ENCODE measurements at places on chromosomes 2 and 18. TPM values are rescaled to one million over a fixed set of nuclear protein-coding genes. Genes with fewer than 3 reads are reported as not detected.

The RAPH1 gene
- 7.5 TPM for polyA plus RNA-seq

The GREB1 gene
- polyA plus RNA-seq = 0.05 TPM

The CFC1 gene
- not detected for polyA plus RNA-seq

The RIT2 gene
- not detected for polyA plus RNA-seq

The GCG gene
- polyA plus RNA-seq = not detected

The FKBP1B gene
- polyA plus RNA-seq = 15.1 TPM

The OR6B2 gene
- polyA plus RNA-seq = not detected

The KCNG2 gene
- polyA plus RNA-seq = not detected

The MAP3K19 gene
- polyA plus RNA-seq = not detected

The NT5C1B gene
- polyA plus RNA-seq = not detected

GRCh38 chr18:10139783-10140410, 226.1 kb downstream of the VAPA start:
- DNase-seq = peak; percentile 78

GRCh38 chr18:48154828-48155227, 224.4 kb upstream of the SMAD2 start:
- no peak for DNase-seq

GRCh38 chr2:136334967-136335366, 217.0 kb upstream of the CXCR4 start:
- DNase-seq = no peak

- no peak for DNase-seq
Measured at GRCh38 chr2:193824474-193824873, 1629.7 kb upstream of the TMEFF2 start.

DNA sequence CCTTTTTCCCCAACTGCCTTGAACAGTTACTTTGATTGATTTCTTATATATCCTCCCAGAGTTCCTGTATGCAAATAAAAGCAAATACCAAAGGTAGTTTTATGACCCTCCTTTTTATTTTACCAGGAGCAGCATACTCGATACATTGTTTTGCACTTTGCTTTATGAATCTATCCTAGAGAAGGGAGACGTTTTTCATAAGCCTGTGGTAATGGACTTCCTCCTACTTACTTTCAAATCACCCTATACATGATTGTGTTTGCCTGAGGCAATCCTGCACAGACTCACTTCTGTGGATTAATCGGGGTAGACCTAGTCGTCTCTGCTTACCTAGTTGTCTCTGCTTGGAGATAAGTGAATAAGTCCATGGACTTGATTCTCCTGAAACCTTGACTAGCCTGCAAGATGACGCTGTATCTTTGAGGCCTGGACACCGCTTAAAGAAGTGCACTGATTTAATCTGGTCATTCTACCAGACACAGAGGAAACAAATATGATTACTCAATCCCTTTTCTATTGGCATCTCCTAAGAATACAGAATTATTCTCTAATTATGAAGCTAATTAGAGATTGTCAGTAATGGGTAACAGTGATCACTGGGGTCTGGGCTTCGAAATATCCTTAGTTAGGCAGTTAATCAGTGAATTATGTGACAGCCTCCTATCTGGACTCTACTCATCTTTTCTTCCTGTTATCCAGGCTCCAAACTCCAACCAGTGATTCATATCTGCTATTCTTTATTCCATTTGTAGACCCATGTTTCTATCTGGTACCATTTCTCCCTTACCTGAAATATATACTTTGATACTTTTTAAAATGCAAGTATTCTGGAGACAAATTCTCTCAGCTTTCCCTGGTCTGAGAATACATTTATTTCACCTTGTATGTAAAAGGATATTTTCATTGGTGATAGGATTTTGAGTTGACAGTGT, 447.4 kb upstream of the TRIB2 start:
- no peak for DNase-seq

DNA sequence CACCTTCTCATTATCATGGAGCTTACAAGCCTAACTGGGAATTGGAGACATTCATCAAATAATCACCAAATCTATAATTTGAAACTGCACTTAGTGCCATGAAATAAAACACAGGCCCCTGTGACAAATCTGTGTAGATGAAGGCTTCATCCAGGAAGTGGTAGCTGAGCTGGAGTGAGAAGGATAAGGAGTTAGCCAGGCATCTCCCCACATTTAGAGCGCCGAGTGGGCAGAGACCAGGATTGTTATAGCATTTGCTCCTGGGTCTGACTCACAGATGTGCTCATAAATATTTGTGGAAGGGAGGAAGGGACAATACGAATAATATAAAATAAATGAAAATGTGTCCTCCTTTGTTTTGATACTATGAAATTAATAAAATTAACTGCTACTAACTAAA, 2.5 kb upstream of the MAT2A start:
- peak; percentile 89 for DNase-seq

DNA sequence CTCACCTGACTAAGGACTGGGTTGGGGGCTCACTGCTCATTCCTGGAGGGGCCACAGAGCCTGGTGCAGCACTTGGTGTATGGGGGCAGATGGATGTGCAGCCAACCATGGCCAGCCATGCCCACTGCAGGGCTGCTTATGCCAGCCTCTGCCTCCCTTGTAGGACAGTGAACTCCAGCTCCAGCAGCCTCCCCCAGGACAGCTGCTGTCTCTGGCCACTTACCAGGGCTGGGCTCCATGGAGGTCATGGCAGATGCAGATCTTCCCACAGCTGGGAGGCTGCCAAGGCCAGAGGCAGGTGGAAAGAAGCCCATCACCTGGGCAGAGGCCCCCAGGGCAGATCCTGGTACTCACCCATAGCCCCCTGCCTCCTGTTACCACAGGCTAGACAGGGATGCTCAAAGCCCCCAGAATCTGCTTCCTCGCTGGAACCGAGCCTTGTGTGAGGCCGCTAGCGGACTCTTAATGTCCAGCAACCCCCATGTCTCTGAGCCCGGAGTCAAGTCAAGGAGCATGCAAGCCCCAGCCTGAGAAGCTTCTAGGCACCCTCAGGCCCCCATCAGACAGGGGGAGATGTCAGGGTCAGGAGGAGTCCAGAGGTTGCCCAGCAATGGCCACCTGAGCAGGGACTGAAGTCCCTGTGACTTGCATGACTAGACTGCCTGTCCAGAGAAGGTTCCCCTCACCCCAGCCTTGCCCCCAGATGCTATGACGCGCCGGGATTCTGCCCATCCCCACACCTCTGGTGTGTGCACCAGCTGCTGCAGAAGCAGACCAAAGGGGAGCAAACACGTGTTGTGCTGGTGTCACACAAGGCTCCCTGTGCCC, 123.6 kb downstream of the TWIST2 start:
- DNase-seq = no peak

DNA sequence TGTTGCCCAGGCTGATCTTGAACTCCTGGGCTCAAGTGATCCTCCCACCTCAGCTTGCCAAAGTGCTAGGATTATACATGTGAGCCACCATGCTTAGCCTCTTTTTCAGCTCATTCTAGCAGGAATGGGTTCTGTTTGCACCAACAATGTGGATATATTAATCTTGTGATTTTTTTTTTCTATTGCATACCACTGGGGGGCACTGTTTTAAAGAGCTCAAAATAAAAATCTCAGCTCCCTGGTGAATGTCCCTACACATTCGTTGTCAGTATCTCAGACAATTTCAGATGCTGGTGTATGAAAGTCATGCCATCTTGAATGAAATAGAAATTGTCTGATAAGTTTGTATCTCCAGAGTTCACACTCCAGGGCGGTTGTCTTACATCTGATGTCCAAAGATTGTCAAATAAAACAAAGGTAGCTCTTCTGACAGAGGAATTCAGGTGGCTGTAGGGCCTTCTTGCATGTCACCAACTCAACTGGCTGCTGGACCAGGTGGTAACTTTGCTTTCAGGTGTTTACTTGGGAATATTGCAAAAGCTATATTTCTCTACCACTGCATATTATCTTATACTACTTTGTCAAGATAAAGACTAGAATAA, 3.1 kb upstream of the MATN3 start:
- peak; percentile 65 for DNase-seq

- no peak for DNase-seq
Measured at GRCh38 chr2:96463119-96463518, 42.0 kb downstream of the NEURL3 start.

- no peak for DNase-seq
Measured at GRCh38 chr2:71461304-71461671, 7.9 kb downstream of the DYSF start.

- peak; percentile 59 for DNase-seq
Measured at GRCh38 chr2:25700221-25700660, 26.9 kb upstream of the DTNB start.

GRCh38 chr2:26558271-26559043, 80.5 kb upstream of the OTOF start:
- DNase-seq = no peak

DNA sequence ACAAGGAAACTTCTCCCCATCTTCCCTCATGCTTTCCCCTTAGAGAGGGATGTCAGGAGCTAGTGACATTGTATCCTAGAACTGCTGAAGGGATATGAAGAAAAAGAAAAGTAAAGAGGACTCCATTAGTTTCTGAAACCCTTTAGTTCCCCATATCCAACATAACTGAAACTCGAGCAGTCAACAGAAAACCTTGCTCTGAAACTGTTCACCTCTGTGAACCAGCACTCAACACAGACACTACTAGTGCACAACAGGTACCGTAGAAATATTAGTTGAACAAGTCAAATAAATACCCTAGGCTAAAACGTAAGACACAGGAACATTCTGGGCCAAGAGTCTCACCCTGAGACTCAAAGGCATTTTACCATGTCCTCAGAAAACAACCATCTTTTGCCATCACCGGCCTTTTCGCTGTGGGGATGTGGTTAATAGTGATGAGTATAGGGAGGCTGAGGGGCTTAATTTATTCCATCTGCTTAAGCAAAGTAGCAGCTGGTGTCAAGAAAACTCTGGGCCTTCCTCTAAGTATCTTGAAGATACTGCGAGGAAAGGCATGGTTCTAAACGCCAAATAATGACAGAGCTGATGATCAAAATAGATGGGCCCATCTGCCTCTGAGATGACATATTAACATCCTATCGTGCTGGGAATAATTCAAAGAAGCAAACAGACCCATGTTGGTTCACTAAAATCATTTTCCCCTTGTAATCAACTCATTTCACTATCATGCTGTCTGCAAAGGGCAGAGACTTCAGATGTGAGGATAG, 156.8 kb downstream of the STK39 start:
- no peak for DNase-seq

- no peak for DNase-seq
Measured at GRCh38 chr2:160199683-160200389, at the start of gene ITGB6. TSS of gene ITGB6 (minus strand) at chr2:160200272. CDS start at chr2:160200063, 209 bp downstream.

- DNase-seq = peak; percentile 26
Measured at GRCh38 chr18:8052237-8052701, 485.2 kb downstream of the PTPRM start.

GRCh38 chr2:230564805-230565779, 147.6 kb upstream of the CAB39 start:
- peak; percentile 63 for DNase-seq

DNA sequence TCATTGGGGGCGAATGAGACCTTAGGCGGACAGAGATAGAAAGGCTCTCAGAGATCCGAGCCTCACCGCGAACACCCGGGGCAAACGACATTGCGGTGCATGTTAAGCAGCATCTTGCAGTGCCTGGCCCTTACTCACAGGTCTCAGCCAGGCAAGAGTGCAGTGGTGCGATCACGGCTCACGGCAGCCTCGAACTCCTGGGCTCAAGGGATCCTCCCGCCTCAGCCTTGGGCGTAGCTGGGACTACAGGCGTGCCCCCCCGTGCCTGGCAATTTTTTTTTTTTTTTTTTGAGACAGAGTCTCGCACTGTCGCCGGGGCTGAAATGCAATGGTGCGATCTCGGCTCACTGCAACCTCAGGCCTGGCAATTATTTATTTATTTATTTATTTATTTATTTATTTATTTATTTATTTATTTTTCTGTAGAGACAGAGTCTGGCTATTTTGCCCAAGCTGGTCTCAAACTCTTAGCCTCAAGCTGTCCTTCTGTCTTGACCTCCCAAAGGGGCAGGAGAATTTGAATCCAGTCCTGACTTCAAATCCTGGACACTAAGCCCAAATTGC, 1.3 kb downstream of the LAMA3 start:
- DNase-seq = no peak

DNA sequence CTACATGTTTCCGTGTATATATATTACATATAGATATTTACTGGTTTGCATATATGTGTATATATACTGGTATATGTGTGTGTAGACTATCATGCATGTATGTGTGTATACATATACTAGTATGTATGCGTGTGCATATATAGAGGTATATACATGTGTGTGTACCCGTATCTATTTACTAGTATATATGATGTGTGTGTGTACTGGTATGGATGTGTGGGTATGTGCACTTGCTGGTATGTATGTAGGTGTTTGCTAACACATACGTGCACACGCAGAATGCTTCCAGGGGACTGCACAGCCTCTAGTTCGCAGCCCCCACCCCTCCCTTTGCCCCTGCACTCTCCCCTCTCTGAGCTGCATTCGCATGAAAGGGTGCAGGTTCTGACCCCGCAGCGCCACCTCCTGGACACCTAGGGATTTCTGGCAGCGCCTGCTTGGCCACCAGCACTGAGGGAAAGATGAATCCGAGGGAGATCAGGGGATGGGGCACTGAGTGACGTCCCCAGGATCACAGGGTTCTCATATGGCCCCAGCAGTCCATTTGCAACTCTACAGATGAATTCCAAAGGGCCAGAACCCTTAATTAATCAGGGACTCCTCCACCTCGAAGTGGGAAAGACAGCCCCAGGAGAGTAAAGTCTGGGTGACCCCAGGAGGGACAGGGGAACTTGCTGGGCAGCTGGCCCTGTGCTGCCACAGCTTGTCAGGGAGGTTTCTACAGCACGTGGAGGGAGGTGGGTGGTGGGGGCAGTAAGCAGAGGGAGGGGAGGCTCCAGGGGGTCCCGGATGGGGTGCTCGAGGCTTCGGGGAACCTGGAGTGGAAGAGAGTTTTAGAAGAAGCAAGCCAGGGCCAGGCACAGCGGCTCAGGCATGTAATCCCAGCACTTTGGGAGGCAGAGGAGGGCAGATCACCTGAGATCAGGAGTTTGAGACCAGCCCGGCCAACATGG, 66.8 kb upstream of the ASAP2 start:
- peak; percentile 54 for DNase-seq

GRCh38 chr2:39356922-39357639, 80.0 kb downstream of the MAP4K3 start:
- DNase-seq = no peak

GRCh38 chr2:41955316-41956043, 92.3 kb upstream of the PKDCC start:
- DNase-seq = no peak

- peak; percentile 3 for DNase-seq
Measured at GRCh38 chr2:39805936-39806608, 27.0 kb upstream of the THUMPD2 start.

DNA sequence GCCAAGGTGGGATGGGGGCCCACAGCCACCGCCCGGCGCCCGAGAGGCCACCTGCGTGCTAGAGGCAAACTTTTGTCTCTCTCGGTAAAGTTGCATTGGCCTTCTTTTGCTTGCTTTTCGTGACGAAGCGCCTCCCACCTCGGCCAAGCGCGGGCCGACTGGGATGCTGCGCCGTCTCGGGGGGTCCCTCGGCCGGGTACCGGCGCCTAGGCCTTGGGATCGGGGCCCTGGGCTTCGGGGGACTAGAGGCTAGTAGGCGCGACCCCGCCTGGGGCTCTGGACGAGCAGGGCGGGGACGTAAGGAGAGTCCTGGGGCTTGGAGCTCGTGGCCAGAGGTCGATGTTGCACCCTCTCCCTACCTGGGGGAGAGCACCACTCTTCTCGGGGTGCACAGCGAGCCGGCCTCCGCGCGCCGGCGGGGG, 545 bp downstream of the GLI2 start:
- no peak for DNase-seq
